ENCODE measurements at places on chromosomes 16 and 17.

- no peak for DNase-seq
These were observed 2.2 kb downstream of the NR1D1 start for GRCh38 chr17:40097931-40098845.

DNA sequence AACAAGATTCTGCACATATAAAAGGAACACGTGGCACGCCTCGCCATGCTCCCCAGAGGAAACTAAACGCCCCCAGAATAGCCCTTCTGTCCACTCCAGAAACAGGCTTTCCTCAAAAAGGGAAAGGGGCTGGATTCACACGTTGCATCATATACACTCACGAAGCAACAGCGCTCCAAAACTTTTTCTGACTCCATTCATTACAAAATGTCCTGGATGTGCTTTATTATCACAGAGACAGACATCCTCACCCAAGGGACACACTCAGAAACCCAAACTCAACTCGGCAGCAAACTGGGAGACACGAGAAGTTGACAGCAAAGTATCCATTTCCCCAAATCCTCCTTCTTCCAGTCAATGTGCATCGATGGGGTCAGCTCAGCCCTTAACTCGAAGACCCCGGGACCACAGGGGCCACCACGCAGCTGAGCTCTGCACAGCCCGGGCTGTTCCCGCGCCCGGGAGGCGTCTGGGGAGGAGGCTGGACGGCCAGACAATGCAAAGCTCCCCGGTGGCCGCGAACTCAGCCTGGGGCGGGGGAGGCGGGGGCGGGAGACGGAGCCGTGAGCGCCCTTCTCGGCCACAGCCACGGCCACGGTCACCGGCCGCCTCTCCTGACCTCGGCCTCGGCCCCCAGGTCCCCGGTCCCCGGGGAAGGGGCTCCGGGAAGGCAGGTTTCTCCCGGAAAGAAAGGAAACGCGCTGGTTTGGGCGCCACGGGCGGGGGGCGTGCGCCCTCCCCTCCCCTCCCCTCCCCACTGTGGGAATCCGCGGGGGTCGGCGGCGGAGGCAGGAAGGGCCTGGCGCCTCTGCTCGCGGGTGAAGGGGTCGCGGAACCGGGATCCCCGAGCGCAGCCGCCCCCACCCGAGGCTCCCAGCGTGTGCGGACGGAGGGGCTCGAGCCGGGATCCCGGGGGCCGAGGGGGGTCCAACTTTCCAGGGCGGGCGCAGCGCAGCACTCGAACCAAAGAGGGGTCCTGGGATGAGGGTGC lies 1.2 kb downstream of the NXN start:
- peak; percentile 54 for DNase-seq

GRCh38 chr16:82062645-82063058 lies 27.6 kb downstream of the HSD17B2 start:
- no peak for DNase-seq

GRCh38 chr16:5056352-5056751 lies 9.4 kb downstream of the C16orf89 start:
- peak; percentile 54 for DNase-seq

DNA sequence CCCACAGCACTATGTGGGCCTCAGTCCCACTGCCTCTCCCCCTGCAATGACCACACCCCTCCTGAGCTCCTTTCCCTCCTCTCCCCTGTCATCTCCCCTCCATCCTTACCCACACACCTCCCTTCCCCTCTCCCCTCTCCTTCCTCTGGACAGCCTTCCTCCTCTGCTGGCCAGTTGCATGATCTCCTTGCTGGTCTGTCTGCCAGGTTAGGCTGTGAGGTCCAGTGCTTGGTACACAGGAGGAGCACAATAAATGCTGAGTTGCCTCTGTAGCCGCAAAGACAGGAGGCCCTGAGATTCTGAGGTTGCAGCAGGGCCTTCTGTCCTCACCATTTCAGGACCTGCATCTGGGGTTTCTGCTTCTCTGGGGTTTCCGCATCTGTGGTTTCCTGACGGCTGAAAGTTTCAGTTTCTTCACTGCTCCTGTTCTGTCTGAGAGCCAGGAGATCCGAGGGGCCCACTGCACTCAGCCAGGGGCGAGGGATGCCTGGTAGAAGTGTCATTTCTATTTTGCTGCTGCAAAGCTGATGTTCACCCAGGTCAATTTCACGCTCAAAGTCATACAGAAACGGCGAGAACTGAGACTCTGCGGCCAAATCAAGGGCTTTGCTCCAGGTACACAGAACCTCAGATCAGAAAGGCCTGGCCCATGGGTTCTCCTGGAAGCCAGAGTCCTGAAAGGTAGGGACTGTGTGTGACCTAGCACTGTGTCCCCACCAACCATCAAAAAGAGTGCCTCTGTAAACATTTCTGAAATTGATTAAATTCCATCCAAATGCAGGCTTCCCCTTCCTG lies 4.6 kb upstream of the SLC12A3 start:
- DNase-seq = peak; percentile 73

DNA sequence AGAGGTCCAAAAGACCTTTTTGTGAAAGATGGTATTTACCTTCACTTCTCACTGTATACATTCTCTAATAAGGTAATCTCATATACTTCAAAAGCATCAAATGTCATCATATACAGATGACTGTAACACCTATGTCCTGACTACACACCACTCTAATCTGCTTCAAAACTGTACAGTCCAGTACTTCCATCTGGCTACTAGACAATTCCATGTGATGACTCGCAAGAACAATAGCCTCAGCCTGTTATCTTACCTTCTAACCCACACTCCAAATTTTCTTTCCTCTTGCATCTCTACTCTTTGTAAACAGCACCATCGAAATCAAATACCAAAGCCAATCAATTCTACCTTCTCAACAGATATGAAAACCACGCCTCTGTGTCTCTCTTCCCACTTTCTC lies 24.1 kb downstream of the MYO1D start:
- DNase-seq = no peak

DNA sequence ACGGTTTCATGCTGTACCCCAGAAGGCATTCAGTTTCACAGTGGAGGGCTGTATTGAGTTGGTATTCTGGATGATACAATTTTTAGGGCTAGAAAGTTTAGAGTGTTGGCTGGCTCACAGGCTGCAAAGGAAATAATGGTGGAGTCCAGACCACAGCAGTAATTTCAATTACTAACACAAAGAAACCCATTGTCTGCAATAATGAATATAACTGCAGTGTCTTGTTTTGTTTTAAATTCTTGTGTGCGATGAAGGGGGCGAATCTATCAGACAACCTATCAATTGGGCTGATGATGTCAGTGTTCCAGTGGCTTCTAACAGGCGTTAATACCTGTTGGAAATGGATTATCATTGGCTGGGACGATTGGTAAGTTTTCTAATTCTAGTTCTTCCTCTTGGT lies 1.5 kb downstream of the SP2 start:
- no peak for DNase-seq
